Tracheal epithelial cell (primary cell): ENCODE measurements at places on chromosomes 16 and 17. TPM values are rescaled to one million over a fixed set of nuclear protein-coding genes. Genes with fewer than 3 reads are reported as not detected.

Gene PIRT
- total RNA-seq = not detected in 2 replicates

Gene OR1F1
- total RNA-seq = not detected in 2 replicates

Gene KRTAP4-6
- total RNA-seq = not detected in 2 replicates

Gene SLC5A10
- total RNA-seq = under 0.01 TPM in 1 of 2 replicates, not detected in the other

Gene COX6A2
- not detected in 2 replicates for total RNA-seq

Gene RNF222
- 0.24 and 0.43 TPM in 2 replicates for total RNA-seq

Gene KRT15
- total RNA-seq = 38.1 and 92.7 TPM in 2 replicates

Gene CA7
- not detected in 2 replicates for total RNA-seq

Gene ASPHD1
- 1.7 and 8.9 TPM in 2 replicates for total RNA-seq

Gene RAB37
- 0.48 and 0.64 TPM in 2 replicates for total RNA-seq

Gene RPAIN
- total RNA-seq = 47.1 and 49.2 TPM in 2 replicates

Gene CHST5
- total RNA-seq = not detected in 2 replicates

Gene DNAAF8
- total RNA-seq = under 0.01 TPM in 1 of 2 replicates, not detected in the other

Gene SKAP1
- 2.2 TPM in 1 of 2 replicates, not detected in the other for total RNA-seq

Gene TMEM132E
- total RNA-seq = not detected in 2 replicates

Gene KIF2B
- total RNA-seq = not detected in 2 replicates

Gene C17orf107
- 1.7 and 2.9 TPM in 2 replicates for total RNA-seq

Gene INCA1
- 0.21 TPM in 1 of 2 replicates, not detected in the other for total RNA-seq

Gene CCDC40
- total RNA-seq = 0.43 and 1.2 TPM in 2 replicates
